ENCODE measurements at places on chromosomes 11 and 22.

DNA sequence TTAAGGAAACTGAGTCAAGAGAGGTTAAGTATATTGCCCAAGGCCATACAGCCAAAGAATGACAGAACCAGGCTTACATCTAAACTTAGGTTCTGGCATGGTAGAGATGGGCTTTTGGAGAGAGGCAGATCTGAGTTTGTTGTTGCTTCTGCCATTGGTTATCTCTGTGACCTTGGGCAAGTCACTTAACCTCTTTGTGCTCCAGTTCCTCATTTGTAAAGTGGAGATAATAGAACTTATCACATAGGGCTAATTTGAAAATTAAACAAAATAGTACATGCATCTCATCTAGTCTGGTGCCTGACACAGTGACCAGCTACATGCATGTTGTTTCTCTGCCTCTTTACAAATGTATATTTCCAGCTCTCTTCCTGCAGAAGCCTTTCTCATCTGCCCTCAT lies 47.0 kb upstream of the PLET1 start:
- H3K36me3 ChIP-seq = no peaks in the 10 kb centered on the region
- DNase-seq = no peak
- no peak overlapping the region for H3K4me3 ChIP-seq
- peaks cover 1% of the 10 kb centered on the region for H3K27me3 ChIP-seq

DNA sequence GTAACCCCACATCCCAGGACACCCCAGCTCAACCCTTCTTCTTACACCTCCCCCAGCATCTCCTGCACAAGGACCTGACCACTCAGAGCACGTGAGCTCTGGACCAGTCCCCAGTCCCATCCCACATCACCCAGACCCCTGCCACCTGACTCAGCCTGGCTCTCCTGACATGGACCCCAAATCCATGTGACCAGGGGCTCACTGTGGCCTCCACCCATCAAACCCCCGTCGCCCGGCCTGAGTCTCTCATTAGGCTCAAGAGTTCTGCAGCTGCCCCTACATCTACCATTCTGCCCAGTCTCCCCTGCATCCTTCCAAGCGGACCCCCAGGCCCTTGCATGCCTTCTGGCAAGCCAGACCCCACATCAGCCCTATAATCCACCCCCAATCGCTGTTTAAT lies 1.9 kb upstream of the LIF start:
- no peak overlapping the region for H3K4me3 ChIP-seq
- DNase-seq = no peak
- H3K4me1 ChIP-seq = peaks cover 8% of the 10 kb centered on the region
- H3K27ac ChIP-seq = no peak overlapping the region

- H3K4me1 ChIP-seq = peaks cover 8% of the 10 kb centered on the region
- no peak for DNase-seq
- peaks cover 18% of the 10 kb centered on the region for H3K36me3 ChIP-seq
These were observed 36.1 kb downstream of the PPFIA1 start for GRCh38 chr11:70306586-70307033.

- peaks cover 42% of the 10 kb centered on the region for H3K4me1 ChIP-seq
- H3K27me3 ChIP-seq = peaks cover 3% of the 10 kb centered on the region
- DNase-seq = peak; percentile 36
These were observed 748 bp downstream of the RAB30 start for GRCh38 chr11:83070731-83071566.

GRCh38 chr11:71940561-71941219 lies 11.8 kb downstream of the RNF121 start:
- no peaks in the 10 kb centered on the region for H3K36me3 ChIP-seq
- no peak overlapping the region for H3K4me3 ChIP-seq
- H3K4me1 ChIP-seq = no peaks in the 10 kb centered on the region

All from endothelial cell (in vitro differentiated cells).